ENCODE measurements at places on chromosomes 12 and 14. TPM values are rescaled to one million over a fixed set of nuclear protein-coding genes. Genes with fewer than 3 reads are reported as not detected.
A peak's percentile ranks its signal among the peaks of the same experiment; 100 is the strongest.

- DNase-seq: no peak
Observed at GRCh38 chr12:32110942-32111341, 4.3 kb downstream of the BICD1 start.

DNA sequence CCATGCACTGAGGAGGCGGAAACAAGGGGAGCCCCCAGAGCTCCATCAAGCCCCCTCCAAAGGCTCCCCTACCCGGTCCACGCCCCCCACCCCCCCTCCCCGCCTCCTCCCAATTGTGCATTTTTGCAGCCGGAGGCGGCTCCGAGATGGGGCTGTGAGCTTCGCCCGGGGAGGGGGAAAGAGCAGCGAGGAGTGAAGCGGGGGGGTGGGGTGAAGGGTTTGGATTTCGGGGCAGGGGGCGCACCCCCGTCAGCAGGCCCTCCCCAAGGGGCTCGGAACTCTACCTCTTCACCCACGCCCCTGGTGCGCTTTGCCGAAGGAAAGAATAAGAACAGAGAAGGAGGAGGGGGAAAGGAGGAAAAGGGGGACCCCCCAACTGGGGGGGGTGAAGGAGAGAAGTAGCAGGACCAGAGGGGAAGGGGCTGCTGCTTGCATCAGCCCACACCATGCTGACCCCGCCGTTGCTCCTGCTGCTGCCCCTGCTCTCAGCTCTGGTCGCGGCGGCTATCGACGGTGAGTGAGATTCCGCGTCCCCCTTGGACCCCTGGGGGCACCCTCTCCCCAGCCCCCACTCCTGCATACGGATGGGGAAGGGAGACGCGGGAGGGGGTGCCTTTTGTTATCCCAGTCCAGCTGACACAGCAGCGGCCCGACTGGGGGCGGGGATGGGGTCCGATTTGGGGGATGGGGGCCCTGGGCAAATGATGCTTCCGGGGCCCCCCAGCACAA lies 400 bp downstream of the LRP1 start:
- no peak for DNase-seq

DNA sequence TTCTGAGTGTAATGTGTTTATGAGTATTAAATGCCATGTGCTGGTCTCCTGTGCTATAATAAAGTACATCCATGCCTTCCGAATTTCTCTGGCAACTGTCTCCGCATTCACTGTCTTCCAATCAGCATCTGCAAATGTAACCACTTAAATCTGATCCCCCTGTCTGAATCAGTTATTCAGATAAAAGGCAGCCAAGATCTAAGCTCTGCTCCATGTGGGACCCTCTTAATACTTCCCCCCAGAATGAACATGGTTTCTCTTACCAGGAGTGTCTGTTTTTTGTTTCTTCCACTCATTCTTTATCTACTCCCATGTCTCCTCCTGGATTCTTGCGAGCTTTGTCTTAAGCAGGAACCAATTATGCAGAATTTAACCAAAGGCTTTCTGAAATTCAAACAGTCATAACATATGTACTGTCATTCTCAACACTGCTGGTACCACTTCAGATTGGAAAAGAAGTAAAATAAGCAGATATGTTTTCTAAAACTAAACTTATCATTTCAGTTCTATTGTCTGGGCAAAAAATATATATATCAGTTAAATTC lies 996.7 kb upstream of the FLRT2 start:
- no peak for DNase-seq

DNA sequence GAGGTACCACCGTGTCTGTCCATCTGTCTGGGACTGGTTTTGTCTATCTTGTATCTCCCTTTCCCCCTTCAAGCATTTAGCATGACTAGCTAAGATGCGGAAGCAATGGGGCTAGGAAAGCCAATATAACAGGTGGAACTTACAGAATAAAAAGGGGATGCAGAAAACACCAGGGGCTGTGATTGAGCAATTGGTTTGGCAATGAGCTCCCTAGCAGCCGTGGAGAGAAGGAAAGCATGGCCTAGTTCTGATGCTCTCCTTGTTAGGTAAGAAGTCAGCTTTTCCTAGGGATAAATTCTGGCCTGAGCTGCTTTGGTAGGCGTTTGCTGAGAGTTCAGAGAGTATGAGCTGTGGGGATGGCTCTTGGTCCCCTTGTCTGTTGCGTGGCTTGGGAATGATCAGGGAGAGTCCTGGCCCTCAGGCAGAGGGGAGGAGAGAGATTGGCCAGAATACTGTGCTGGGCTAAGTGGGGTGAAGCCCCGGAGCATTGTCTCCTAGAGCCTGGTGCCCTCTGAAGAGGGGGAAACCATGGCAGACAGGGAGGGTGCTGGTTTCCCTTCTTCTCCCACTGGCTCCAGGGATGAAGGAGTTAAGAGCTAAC lies 7.1 kb downstream of the SETD1B start:
- peak; percentile 13 for DNase-seq

- DNase-seq: no peak
Observed at GRCh38 chr12:78566456-78566855, 298.1 kb upstream of the SYT1 start.

GRCh38 chr14:95085321-95085720 lies 72.0 kb downstream of the DICER1 start:
- DNase-seq: no peak

DNA sequence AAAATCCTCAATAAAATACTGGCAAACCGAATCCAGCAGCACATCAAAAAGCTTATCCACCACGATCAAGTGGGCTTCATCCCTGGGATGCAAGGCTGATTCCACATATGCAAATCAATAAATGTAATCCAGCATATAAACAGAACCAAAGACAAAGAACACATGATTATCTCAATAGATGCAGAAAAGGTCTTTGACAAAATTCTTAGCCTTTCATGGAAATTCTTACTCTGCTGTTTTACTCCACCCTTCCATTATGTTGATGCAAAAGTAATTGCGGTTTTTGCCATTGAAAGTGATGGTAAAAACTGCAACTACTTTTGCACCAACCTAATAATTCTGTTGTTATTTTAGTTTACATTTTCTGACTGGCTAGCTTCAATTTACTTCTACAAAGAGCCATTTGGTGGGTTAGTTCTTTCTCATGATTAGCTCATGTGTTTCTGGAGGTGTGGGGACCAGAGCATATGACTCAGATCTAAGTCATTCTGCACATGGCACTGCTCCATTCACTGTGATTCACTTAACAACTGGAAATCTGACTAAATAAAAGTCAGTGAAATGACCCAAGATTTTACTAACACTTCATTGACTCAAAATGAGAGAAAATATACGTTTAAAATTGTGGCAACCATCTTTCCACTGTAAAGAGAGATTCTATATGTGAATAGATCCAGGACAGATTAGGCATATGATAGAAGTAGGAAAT lies 99.9 kb downstream of the TMTC3 start:
- peak; percentile 98 for DNase-seq

- no peak for DNase-seq
Observed at GRCh38 chr14:61716956-61717355, 21.6 kb downstream of the HIF1A start.

GRCh38 chr14:75023108-75023507 lies 20.4 kb downstream of the EIF2B2 start:
- DNase-seq: no peak

DNA sequence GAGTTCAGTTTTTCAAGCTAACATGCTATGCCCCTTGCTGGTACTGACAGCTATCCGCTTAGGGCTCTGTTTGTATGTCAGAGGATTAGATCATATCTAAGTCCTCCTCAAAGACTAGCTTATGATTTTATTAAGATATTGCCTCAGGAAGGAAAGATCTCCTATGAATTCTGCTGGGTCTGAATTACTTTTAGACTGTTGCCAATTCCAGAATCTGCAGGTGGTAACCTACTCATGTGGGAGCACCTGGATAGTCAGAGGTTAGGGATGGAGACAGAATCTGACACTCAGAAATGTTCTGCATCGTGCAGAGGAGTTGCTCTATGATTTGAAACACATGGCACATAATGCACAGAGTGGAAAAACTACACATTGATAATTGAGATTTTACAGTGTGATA lies 843.4 kb downstream of the SLC6A15 start:
- DNase-seq: no peak

- no peak for DNase-seq
Observed at GRCh38 chr14:24705840-24706239, 71.8 kb upstream of the GZMB start.

- peak; percentile 86 for DNase-seq
Observed at GRCh38 chr14:48398675-48399282, 723.4 kb upstream of the MDGA2 start.

GRCh38 chr12:62802984-62803383 lies 132.0 kb downstream of the PPM1H start:
- DNase-seq: peak; percentile 46

DNA sequence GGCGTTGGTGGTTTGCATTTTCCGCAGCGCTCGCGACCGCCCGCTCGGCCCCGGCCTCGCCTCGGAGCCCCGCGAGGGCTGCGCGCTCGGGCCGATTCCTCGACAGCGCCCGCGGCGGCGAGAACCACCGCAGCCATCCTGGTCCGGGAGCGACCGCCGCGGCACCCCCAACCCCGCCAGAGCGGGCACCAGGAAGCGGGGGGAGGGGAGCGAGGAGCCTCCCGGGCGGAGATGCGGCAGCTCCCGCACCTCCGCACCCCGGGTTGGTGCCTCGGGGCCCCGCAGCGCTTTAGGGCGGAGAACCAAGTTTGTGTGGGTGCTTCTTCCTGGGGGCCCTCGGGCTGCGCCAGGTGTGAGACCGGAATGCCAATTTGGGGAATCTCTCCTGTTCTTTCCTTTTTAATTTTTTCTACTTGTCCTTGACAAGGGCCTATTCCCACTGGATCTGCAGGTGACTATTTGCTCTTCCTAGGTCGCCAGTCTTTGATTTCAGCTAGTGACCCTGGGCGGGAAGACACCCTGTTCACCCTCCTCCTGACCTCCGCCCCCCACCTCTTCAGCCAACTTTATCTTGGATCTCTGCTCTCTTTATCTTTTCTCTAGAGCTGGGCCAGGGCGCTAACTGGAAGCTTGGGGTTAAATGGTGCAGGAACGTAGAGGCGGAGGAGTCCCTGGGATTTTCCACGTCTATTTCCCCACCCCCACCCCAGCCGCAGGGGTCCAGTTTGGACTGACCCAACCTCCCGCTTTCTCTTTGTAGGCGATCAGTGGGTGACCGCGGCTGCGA lies at the start of gene SOCS2:
Gene SOCS2, plus strand, starts transcription at position 751 of the 787 bp plus-strand sequence. CDS start 223 bp downstream, outside the sequence.
- peak; percentile 20 for DNase-seq

- DNase-seq: no peak
Observed at GRCh38 chr14:92737619-92738188, 10.7 kb downstream of the LGMN start.

DNA sequence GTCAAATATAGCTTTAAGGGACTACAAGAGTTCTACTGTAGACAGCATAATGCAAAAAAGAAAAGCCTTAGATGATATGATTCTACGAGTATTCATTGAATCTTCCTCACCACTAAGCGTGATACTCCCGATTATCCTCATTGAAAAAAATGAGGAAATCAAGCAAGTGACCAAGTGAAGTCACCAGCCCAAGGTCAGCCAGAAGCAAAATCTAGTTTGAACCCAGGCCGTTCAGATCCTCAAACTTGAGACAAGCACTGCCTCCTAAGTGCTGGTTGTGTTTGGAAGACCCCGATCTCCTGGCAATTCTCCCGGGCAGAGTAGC lies 845 bp downstream of the GIT2 start:
- DNase-seq: no peak

- DNase-seq: peak; percentile 98
Observed at GRCh38 chr14:100692859-100693558, 33.7 kb upstream of the DLK1 start.

DNA sequence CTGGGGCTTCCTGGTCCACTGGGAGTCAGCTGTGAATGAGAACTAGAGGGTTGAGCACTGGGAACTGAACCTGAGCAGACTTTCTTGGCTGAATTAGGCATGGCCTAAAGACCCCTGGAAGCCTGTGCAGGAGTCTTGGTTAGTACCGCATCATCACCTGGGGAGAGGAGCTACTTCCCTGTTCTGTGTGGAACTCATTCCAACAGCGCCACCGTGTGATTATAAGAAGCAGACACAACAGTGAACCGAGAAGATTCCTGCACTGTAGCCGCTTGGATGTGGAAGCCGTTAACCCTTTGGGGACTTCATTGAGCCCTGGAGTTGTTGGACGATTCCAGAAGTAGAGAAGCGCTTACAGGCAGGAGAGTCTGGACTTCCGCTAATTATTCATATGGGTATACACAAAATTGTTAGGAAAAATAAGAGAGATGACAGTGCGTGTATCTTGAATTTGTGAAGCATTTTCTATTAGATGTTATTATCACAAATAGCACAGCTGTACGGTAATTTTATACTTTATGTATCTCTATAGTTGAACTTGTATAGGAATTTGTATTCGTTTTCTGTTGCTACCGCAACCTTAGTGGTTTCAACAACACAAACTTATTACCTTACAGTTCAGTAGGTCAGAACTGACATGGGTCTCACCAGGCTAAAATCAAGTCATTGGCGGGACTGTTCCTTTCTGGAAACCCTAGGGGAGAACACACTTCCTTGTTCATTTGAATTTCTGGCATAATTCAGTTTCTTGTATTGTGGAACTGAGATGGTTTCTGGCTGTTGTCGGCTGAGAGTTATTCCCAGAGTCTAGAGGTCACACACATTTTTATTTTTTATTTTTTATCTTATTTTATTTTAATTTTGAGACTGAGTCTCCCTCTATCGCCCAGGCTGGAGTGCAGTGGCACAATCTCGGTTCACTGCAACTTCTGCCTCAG lies 100.7 kb downstream of the C2CD5 start:
- DNase-seq: peak; percentile 75

DNA sequence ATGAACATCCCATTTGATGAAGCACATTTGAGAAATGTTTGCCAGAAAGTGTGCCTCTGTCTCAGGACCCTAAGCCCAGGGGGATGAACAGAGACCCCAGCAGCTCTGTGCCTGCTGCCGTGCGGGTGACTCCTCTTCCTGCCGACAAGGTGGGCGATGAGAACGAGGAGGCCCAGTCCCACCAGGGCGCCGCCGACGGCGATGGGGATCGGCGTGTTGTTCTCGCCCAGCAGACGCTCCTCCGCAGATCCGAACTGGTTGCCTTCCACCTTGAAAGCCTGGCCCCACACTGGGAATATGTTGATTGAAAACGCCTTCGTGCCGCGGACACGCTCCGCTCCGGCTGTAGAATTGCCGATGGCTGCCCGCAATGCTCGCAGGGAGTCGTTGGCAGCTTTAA lies 44.1 kb downstream of the LRTM2 start:
- DNase-seq: no peak

GRCh38 chr12:104480012-104480411 lies 23.3 kb downstream of the CHST11 start:
- no peak for DNase-seq

DNA sequence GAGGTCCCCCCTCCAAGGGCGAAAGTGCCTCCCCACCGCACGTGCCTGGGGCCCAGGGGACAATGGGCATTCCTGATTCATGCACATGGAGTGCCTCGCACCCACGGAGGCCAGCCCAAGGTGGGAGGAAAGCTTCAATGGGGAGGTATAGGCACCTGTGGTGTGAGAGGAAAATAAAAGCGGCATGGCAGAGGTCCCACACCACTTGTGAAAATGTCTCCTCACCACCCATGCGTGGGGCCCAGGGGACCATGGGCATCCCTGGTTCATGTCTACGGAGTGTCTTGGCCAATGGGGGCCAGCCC lies 384.7 kb downstream of the ALG10 start:
- DNase-seq: no peak

GRCh38 chr12:120115692-120116440 lies 687 bp downstream of the RAB35 start:
- DNase-seq: peak; percentile 36

GRCh38 chr14:90058876-90059458 lies 2.8 kb upstream of the KCNK13 start:
- no peak for DNase-seq

The SH2B3 gene
- 34.6 TPM for total RNA-seq

The SNRNP35 gene
- 22.9 TPM for total RNA-seq

The OAS3 gene
- 25.5 TPM for total RNA-seq

The IFI27L2 gene
- 29.3 TPM for total RNA-seq

The FAM186B gene
- total RNA-seq: 1.1 TPM

The GLIPR1L1 gene
- total RNA-seq: not detected
